ENCODE measurements at places on chromosomes 1 and 21. TPM values are rescaled to one million over a fixed set of nuclear protein-coding genes. Genes with fewer than 3 reads are reported as not detected.

KLHDC9 gene
- 33.3 TPM for total RNA-seq

WNT2B gene
- total RNA-seq = 19.7 TPM

MEGF6 gene
- 67.3 TPM for total RNA-seq

PTGS2 gene
- 14.3 TPM for total RNA-seq

ZSWIM5 gene
- total RNA-seq = 18.6 TPM

ANGPTL1 gene
- total RNA-seq = 11.3 TPM

CATSPERE gene
- total RNA-seq = 3.9 TPM

OR2C3 gene
- total RNA-seq = not detected

TNFRSF9 gene
- total RNA-seq = not detected

LCE2D gene
- not detected for total RNA-seq

ARHGEF11 gene
- 92.6 TPM for total RNA-seq

PGLYRP4 gene
- not detected for total RNA-seq

KRTAP11-1 gene
- total RNA-seq = 0.68 TPM

RABGAP1L gene
- total RNA-seq = 32.3 TPM

FCRLB gene
- 2.3 TPM for total RNA-seq

KIF17 gene
- total RNA-seq = 12.6 TPM

PFKFB2 gene
- total RNA-seq = 5.6 TPM

TMIGD3 gene
- 0.64 TPM for total RNA-seq

PROK1 gene
- 10.7 TPM for total RNA-seq

SPRR2A gene
- not detected for total RNA-seq

OVAAL gene
- not detected for total RNA-seq

SLC44A3 gene
- total RNA-seq = 16.2 TPM

DPT gene
- 15.4 TPM for total RNA-seq

HS2ST1 gene
- total RNA-seq = 11.5 TPM

All from prostate gland (tissue), 2 donors.